Esophagus muscularis mucosa (tissue), 4 donors: ENCODE measurements at places on chromosomes 4 and X. TPM values are rescaled to one million over a fixed set of nuclear protein-coding genes. Genes with fewer than 3 reads are reported as not detected.

- no peaks in the 10 kb centered on the region for H3K4me1 ChIP-seq
- no peaks in the 10 kb centered on the region for H3K27me3 ChIP-seq
- H3K36me3 ChIP-seq, result peaks cover 13% of the 10 kb centered on the region
- no peak overlapping the region for H3K27ac ChIP-seq
- no peak for DNase-seq
Observed at GRCh38 chr4:183229397-183229796, 90.7 kb downstream of the CLDN22 start.

GRCh38 chr4:1340181-1340747 is 6.7 kb upstream of the UVSSA start:
- peaks cover 4% of the 10 kb centered on the region for H3K4me1 ChIP-seq
- no peak for DNase-seq
- no peak overlapping the region for H3K27ac ChIP-seq
- no peaks in the 10 kb centered on the region for H3K27me3 ChIP-seq
- H3K36me3 ChIP-seq, result peaks cover 61% of the 10 kb centered on the region
- no peak overlapping the region for H3K4me3 ChIP-seq

The PROM1 gene
- 3.3 TPM for total RNA-seq

The DCHS2 gene
- total RNA-seq, result 3.0 TPM

DNA sequence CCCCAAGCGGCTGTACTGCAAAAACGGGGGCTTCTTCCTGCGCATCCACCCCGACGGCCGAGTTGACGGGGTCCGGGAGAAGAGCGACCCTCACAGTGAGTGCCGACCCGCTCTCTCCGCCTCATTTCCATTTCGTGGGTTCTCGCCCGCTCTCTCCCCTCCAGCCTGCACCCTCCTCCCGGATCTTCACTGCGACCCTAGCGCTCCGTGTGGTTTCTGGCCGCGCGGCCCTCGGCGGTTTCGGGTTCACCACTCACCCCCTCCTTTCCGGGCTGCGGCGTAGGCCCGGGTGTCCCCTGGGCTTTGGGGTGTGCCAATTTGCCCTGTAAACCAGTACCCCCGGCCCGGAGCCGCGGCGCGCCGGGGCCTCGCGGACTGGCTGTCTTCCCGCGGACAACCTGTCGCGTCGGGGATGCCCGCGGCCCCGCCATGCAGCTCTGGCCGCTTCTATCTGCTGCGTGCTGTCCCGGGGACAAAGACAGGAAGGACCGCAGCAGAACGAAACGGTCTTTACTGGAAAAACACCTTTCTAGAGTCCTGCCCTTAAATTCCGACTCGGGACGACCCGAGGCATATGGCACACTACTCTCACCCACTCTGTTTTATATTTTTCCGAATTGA is 737 bp downstream of the FGF2 start:
- no peaks in the 10 kb centered on the region for H3K36me3 ChIP-seq

DNA sequence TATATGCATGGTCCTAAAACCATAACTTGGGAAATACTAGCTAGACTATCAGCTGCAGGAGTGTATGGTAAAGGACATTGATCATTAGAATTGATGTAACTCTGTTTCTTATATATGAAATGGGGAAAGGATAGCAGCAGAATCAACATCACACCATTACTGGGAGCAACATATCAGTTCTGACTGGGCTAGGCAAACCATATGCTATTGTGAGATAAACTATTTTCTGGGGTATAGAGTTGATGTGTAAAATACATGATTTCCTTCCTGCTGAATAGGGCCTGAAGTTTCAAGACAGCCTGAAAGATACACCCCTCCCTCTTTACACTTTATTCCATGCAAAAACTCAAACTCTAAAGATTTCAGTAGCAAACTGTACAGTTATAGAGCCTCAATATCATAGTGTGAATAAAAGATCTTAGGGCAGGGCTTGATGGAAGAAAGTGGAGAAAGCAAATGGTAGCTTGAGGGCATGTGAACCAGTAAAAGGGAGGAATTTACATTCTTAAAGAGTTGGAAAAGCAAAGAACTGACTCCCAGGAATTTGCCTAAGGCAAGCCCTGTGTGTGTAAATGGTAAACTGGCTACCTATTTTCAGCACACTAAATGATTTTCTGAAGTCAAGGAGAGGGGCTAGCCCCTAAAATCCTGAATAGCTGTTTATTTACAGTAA is 404.1 kb downstream of the MAPK10 start:
- DNase-seq, result no peak
- no peaks in the 10 kb centered on the region for H3K27me3 ChIP-seq
- no peak overlapping the region for H3K4me3 ChIP-seq
- no peaks in the 10 kb centered on the region for H3K36me3 ChIP-seq
- H3K27ac ChIP-seq, result no peak overlapping the region
- peaks cover 5% of the 10 kb centered on the region for H3K4me1 ChIP-seq

The TMEM47 gene
- total RNA-seq, result 172 TPM

DNA sequence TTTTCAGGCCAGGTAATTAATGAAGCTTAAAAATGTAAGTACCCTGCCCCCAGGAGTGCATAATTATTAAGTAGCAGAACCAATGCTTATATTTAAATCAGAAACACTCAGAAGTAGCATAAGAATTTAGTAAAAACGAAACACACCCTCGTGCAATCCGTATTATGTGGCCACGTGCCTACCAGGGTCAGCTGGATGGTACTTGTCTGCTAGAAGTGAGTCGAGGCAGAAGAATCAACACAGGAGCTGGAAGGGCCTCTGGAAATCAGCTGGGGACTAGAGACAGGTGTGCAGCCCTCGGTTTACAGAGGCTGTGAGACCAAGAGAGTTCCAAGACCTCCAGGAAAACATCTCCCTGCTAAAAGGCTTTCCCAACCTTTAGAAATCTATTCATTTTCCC is 559 bp upstream of the FAM47E start:
- H3K4me3 ChIP-seq, result peak overlapping the region; percentile 77
- H3K36me3 ChIP-seq, result no peaks in the 10 kb centered on the region
- peaks cover 3% of the 10 kb centered on the region for H3K4me1 ChIP-seq
- no peak overlapping the region for H3K27ac ChIP-seq
